A673 (cell line): ENCODE measurements at places on chromosomes 2 and 18. TPM values are rescaled to one million over a fixed set of nuclear protein-coding genes. Genes with fewer than 3 reads are reported as not detected.

DNA sequence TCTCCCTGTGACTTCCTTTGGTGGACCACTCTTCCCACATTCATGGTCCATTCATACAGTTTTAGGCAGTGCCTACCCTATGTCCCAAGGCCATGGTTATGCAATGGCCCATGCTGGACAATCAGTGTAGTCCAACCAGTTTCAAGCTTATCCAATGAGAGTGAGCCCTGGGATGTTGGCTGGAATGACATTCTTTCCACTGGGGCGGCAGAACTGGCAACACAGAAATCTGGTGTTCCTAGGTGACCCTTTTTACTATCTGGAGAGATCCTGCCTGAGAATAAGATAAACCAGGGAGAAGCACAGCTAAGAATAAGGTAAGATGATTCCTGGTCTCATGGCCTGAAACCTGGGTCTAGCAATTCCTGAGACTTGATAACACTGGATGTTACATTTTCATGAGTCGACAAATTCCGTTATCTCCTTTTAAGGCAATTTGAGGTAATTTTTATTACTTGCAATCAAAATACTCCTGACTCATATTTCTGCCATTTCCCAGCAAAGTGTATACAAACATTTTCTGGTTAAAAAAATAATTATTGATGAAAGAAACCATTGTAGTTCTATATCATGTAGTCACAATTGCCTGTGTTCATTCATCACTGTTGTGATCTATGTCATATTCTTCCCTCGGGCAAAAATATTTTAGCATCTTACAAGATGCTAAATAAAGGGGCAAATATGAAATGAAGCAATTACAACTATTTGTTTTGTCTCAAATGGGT lies 271.5 kb upstream of the LYPD1 start:
- H3K36me3 ChIP-seq: no peaks in the 10 kb centered on the region
- no peak overlapping the region for H3K27ac ChIP-seq
- H3K27me3 ChIP-seq: no peaks in the 10 kb centered on the region
- no peak overlapping the region for H3K4me3 ChIP-seq
- H3K4me1 ChIP-seq: peaks cover 37% of the 10 kb centered on the region
- no peak for DNase-seq

DNA sequence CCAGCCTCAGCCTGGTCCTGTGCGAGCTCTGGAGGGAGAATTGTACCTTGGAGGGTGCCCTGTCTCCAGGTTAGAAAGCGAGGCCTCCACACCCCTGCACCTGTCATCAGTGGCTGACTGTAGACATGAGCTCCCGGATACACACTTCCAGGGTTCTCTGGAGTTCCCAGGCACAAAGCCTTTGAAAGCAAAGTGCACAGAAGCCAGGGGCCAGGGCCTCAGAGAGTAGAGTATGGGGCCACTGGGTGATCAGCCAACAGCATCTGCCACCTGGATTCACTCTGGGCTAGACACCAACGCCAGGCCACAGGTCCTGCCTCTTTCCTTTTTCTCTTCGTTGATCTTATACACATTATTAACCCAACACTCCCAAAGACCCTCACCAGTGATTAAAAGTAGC lies 239.4 kb upstream of the HDAC4 start:
- DNase-seq: no peak
- H3K27me3 ChIP-seq: no peaks in the 10 kb centered on the region
- H3K4me3 ChIP-seq: no peak overlapping the region
- no peak overlapping the region for H3K27ac ChIP-seq
- H3K36me3 ChIP-seq: no peaks in the 10 kb centered on the region

GRCh38 chr2:191173206-191173605 lies 22.4 kb upstream of the STAT4 start:
- no peaks in the 10 kb centered on the region for H3K36me3 ChIP-seq
- no peak overlapping the region for H3K4me3 ChIP-seq
- no peak overlapping the region for H3K27ac ChIP-seq
- no peaks in the 10 kb centered on the region for H3K27me3 ChIP-seq
- no peak for DNase-seq
- H3K4me1 ChIP-seq: peaks cover 14% of the 10 kb centered on the region

- H3K36me3 ChIP-seq: no peaks in the 10 kb centered on the region
- DNase-seq: no peak
- no peaks in the 10 kb centered on the region for H3K27me3 ChIP-seq
- no peak overlapping the region for H3K27ac ChIP-seq
- H3K4me1 ChIP-seq: no peaks in the 10 kb centered on the region
Measured at GRCh38 chr2:109525836-109526235, 87.9 kb downstream of the SEPTIN10 start.

DNA sequence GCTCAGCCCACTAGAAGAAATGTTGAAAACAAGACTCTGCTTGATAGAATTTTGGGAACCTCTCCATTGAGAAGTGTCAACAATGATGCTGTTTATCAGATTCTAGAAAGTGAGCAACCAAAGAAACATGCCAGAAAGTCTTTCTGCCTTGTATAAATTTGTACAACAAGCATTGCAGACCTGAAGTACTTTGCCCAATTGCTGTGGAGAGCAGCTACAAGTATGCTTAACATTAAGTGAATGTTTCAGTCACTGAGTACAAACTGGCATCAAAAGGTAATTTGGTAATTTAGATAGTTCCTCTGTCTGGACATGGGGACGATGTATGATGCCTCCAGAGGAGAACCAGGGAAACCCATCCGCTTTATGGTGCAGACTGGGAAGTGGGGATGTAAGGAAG lies 33.4 kb upstream of the SKA1 start:
- peaks cover 5% of the 10 kb centered on the region for H3K27me3 ChIP-seq
- H3K36me3 ChIP-seq: no peaks in the 10 kb centered on the region
- no peak overlapping the region for H3K27ac ChIP-seq
- DNase-seq: no peak
- H3K4me3 ChIP-seq: no peak overlapping the region

CFAP53 gene
- 0.22 and 0.26 TPM in 2 replicates for total RNA-seq

SLC30A3 gene
- 45.0 and 45.6 TPM in 2 replicates for total RNA-seq

TMEM18 gene
- total RNA-seq: 25.9 and 29.0 TPM in 2 replicates

SOWAHC gene
- 10.6 and 13.1 TPM in 2 replicates for total RNA-seq

CD8B2 gene
- not detected in 2 replicates for total RNA-seq

ELAC1 gene
- 8.7 and 9.9 TPM in 2 replicates for total RNA-seq

FSHR gene
- total RNA-seq: not detected in 2 replicates

EMILIN2 gene
- total RNA-seq: 22.9 and 23.4 TPM in 2 replicates

CYP1B1 gene
- total RNA-seq: 0.92 and 3.0 TPM in 2 replicates

GAREM2 gene
- total RNA-seq: 2.8 and 5.0 TPM in 2 replicates

HOXD3 gene
- 41.3 and 53.0 TPM in 2 replicates for total RNA-seq
